Renal cortex interstitium (tissue), 15 donors: ENCODE measurements at places on chromosomes 5 and 9. TPM values are rescaled to one million over a fixed set of nuclear protein-coding genes. Genes with fewer than 3 reads are reported as not detected.
A peak's percentile ranks its signal among the peaks of the same experiment; 100 is the strongest.

The BTNL9 gene
- 11.5 TPM for polyA plus RNA-seq

The PPP3R2 gene
- not detected for polyA plus RNA-seq

The PCDH1 gene
- 26.2 TPM for polyA plus RNA-seq

The C9orf153 gene
- polyA plus RNA-seq = 0.22 TPM

The LSM11 gene
- polyA plus RNA-seq = 8.2 TPM

GRCh38 chr5:59234236-59234635 lies 651.4 kb downstream of the RAB3C start:
- DNase-seq = no peak

DNA sequence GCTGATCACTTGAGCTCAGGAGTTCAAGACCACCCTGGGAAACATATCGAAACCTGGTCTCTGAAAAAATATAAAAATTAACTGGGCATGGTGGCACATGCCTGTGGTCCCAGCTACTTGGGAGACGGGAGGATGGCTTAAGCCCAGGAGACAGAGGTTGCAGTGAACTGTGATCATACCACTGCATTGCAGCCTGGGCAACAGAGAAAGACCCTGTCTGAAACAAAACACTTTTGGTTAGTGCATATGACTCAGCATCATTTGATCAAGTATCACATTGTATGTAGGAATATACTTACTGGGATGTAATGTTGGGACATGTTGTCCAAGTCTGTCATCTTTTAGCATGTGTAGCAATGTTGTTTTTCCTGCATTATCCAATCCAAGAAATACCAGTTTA lies 12.0 kb downstream of the SAR1B start:
- no peak for DNase-seq

DNA sequence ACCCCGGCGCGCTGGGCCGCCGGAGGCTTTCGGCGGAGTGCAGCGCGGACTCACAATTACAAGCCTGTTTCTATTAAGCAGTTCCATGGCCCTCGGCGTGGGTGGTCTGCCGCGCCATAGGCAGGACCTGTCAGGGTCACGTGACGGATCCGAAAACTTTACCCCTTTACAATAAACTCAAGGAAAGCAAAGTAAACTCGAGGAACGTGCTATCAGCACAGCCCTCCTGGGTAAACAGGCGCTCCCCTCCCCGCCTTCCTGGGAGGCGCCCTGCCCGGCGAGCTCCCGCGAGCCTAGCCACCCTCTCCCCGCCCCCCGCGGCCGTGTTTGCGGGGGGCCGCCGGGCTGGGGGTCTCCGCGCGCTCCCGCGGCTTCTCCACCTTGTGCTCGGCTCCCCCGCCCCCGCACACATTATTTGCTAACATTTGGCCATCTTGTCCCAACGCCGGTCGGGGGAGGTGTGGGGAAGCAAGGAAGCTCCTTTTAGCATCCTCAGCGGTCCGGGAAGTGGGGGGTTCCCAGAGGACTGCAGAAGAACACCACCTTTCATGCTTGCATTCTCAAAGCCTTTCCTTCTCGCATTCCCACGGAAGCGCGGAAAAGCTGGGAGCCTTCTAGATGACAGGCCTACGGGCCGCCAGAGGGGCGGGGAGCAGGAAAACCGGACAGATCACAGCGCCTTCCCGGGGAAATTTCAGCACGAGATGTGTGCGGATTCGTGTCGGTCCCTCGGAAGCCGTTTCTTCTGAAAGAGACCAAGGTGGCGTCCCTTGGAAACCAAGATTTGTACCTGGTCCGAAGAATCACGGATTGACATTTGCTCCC lies at the start of gene PTCH1:
Gene PTCH1 (minus strand): TSS at position 238 of the 825 bp plus-strand sequence.
- peak; percentile 72 for DNase-seq

GRCh38 chr5:77430726-77431125 lies 61.4 kb downstream of the WDR41 start:
- DNase-seq = no peak

GRCh38 chr5:167608390-167609272 lies 682.8 kb upstream of the WWC1 start:
- no peak for DNase-seq

GRCh38 chr5:174325431-174325830 lies 279.9 kb downstream of the NSG2 start:
- no peak for DNase-seq

DNA sequence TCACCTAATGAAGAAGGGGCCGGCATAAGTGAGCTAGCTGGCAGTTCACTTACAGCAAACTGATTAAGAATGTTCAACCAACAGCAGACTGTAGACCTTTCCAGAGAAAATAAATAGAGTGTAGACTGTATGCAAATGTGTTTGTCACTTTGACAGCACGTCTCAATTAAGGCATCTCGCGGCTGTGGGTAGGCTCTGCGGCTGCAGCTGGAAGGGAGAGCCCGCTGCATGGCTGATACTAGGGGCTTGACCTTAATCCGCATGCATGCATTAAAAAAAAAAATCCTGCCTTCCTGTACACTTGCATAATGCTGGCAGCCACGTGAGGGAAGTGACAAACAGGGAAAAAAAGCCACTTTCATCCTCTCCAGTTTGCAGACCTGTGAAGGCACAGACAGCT lies 82.3 kb downstream of the CRB2 start:
- DNase-seq = no peak

DNA sequence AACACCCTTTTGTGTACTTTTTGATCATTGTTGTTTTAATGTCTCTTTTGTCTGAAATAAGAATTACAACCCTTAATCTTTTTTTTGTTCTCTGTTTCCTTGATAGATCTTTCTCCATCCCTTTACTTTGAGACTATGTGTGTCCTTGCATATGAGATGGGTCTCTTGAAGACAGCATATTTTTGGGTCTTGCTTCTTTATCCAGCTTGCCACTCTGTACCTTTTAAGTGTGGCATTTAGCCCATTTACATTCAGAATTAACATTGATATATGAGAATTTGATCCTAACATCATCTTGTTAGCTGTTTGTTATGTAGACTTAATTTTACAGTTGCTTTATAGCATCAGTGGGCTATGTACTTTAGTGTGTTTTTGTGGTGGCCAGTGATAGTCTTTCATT lies 382.5 kb downstream of the MED10 start:
- no peak for DNase-seq

DNA sequence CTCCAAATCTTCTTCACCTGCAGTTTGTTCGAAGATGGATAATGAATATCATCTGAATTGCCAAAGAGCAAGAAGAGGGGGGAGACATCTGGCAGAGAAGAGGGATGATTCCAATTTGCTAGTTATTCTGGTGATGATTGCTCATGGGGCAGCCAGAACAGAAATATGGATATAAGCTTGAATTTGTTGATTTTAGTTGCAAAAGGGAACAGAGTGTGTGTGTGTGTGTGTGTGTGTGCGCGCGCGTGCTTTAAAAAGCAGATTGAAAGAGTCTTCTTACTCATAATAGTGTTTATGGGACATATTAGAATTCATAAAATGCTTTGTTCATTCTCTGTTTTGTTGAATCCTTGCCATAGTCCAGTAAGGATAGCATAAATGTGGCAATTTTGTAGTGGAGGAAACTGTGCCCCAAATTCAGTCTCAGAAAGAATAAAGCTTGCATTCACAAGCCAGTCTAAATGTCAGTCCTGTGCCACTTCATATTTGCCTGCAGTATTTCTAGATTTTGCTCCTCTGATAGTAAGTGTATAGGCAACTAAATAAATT lies 436.3 kb upstream of the KLF4 start:
- DNase-seq = no peak

GRCh38 chr9:134314039-134314949 lies 12.0 kb upstream of the RXRA start:
- no peak for DNase-seq

DNA sequence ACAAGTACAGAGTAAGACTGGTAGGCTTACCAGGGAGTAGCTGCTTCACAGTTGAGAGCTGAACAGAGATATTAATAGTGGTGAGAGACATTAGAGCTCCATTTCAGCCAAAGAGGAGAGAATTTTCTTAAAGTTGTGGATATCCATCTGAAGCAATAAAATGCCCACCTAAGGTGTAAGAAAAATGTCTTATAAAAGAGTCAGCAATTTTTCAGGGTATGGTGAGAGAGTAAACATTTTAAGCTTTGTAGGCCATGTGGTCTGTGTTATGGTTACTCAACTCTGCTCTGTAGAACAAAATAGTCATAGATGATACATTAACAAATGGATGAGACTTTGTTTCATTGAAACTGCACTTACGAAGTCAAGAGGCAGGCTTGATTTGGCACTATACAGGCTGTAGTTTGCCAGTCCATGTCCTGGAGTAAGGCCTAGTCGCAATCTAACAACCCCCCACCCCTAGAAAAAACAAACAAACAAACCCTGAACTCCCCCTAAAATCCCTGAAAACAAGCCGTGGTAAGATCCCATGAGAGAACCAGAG lies 945.4 kb upstream of the SEMA6A start:
- no peak for DNase-seq
